ENCODE measurements at places on chromosomes 7 and 10. TPM values are rescaled to one million over a fixed set of nuclear protein-coding genes. Genes with fewer than 3 reads are reported as not detected.

Gene TMEM229A
- polyA plus RNA-seq: 0.53 TPM

Gene MACC1
- 12.4 TPM for polyA plus RNA-seq

Gene OR2A7
- polyA plus RNA-seq: 7.5 TPM

Gene VAX1
- polyA plus RNA-seq: not detected

DNA sequence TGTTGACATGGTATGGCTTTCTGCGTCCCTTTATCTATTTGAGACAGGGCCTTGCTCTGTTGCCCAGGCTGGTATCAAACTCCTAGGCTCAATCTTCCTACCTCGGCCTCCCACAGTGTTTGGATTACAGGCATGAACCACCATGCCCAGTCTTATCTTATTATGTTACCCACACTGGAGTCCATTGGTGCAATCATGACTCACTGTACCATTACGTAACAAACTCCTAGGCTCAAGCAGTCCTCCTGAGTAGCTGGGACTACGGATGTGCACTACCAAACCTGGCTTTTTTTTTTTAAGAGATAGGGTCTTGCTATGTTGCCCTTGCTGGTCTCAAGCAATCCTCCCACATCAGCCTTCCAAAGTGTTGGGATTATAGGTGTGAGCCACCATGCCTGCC, 66.7 kb downstream of the CCDC3 start:
- no peak for DNase-seq

DNA sequence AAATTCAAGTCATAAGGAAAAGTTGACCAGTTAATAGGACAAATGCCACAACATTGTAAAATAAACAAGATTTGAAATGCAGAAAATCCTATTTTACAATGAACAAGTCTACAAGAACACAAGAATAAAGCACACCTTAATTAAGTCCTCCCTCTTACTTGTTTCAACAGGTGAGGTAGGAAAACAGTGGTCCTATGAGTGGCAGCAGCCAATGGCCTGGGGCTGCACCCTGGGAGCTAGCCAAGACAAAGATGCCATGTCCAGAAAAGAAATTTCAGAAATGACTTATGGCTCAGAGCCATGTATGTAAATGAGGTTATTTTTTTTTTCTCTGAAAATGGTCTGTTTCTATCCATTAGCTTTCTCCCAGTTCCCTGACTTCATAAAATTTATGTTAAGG, 14.3 kb downstream of the KLLN start:
- DNase-seq: no peak

- DNase-seq: no peak
Measured at GRCh38 chr7:82129091-82129490, 314.5 kb downstream of the CACNA2D1 start.

DNA sequence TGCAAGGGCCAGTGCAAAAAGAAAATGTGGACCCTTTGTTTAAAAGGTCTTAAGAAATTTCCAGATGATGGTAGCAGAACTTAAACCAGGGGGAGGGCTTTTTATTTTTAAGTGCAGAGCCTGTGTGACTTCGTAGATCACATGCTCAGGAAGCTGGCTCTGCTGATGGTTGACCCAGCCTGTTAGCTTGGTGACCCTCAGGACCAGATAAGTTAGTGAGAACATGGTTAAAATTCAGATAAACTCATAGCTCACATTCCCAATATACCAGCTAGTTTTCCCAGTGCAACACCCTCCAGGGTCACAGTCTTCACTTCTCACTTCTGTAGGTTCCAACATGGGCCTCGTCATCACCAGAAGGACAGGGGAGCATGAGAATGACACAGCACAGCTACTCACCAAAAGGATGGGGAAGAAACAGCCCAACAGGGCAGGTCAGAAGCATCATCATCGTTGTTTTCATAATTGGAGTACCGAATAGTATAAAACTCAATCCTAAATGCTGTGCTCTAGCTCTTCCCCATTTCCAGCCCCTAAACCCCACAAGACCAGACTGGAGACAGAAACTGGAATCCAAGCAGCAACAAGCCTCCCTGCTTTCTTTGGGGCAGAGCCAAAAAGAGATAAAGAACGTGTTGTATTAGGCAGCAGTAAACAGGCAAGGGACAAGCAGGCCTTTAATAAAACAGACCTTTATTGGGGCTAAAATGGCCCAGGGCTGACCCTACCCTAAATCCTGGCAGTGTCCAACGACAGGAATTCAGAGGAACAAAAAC, 102.2 kb upstream of the ANKRD1 start:
- DNase-seq: no peak

DNA sequence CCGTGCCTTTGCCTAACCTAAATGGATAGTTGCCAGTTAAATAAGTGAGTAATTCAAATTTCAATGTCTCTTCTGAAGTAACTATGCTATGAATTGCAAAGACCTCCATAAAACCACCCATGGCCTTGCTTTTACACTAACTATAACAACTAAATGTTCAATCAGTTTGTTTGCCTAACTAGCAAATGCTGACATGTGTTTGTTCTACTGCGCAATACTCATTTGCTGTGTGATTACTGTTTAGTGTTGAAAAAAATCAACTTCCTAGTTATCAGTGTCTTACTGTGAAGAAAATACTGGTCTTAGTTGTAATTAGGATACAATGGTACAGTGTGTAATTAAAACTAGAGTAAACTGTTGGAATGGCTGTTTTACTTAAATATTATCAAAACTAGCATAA, 47.3 kb upstream of the GATAD1 start:
- DNase-seq: no peak

DNA sequence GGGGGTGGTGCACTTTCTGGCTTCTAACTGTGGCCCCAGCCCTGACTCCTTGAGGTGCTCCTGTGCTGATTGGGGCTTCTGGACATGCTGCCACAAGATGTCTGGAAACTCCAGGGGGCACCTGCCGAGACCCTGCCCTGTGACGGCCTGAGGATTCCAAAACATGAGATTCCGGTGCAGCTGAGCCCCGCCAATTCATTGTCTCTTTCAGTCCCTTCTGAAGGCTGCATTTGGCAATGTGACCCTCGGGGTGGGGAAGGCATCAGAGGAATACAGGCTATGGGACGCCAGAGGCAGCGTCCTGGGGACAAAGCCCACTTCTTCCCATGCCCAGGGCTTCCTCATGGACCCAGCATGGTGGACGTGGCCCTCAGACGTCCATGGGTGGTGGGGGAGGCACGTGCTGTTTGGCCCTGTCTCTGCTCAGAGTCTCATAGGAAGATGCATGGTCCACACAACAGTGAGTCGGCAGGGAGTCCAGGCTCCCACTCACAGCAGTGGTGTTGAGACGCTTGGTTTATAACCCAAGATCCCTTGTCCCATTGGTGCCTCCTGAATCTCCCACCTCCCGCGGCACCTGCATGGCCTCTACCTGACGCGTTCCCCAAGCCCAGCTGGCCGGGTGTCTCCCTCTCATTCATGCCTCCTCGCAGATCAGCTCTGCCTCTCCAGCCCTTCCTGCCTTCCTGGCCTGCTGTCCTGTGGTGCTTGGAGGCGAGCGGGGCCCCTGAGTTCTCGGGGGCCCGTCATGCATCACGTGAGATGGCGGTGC, 129.9 kb downstream of the WDR37 start:
- DNase-seq: no peak

DNA sequence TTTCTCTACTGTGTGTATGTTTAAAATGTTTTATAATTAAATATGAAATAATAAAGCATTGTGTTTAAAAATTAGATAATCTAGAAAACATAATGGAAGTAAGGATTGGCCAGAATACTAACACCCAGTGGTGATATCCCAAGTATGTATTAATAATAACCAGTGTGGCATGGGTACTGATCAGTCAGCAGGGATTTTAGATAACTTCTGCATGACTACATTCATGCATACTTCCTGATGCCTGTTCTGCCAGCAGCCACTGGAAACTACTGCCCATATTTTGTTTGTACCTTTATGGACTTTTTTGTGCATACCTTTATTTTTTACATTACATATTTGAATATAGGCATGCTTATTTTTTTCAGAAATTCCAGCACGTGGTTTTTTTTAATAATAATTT, 156.6 kb upstream of the TMEM196 start:
- no peak for DNase-seq

Data from left renal pelvis (tissue), 4 donors.